ENCODE measurements at places on chromosomes 7 and 10.

DNA sequence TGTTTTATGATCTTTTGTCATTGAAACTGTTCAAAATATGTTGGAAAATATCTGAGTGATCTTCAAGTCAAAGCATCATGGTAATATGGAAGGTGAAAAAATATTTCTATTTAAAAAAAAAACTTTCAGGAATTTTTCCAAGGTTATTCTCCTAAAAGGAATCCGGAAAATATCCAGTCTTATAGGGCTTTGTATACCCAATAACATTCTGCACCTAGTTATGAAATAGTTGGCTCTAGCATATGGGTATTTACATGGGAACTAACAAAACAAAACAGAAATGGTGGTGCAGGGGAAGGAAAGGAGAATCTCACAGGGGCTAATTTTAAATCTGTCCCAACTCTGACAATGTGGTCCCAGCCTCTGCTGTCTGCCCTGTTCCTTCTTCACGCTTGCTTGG is 167.1 kb upstream of the RHEB start:
- no peak for DNase-seq

GRCh38 chr7:73433924-73434700 is 534 bp downstream of the FZD9 start:
- no peak for DNase-seq

DNA sequence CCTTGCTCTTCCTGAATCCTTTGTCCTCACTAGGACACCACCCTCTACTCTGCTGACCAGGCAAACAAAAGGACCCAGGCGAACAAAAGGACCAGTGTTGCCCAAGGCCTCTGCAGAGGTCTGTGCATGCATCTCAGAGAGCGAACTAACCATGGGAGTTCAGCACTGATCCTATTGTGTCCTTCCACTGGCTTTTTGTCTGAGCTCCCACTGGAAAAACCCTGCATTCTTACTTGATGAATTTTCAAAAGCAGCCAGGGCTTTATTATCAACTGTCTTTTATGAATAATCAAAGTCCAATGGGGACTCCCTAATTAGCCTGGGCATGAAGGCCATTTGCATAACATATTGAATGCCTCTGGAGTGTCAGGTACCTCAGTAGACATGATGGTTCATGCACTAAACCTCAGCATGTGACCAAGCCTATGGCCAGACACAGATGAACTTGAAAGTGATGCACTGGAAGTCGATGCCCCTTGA is 140.6 kb downstream of the KCNMA1 start:
- no peak for DNase-seq

- no peak for DNase-seq
These were observed 2.7 kb downstream of the BAG3 start for GRCh38 chr10:119653916-119654315.

DNA sequence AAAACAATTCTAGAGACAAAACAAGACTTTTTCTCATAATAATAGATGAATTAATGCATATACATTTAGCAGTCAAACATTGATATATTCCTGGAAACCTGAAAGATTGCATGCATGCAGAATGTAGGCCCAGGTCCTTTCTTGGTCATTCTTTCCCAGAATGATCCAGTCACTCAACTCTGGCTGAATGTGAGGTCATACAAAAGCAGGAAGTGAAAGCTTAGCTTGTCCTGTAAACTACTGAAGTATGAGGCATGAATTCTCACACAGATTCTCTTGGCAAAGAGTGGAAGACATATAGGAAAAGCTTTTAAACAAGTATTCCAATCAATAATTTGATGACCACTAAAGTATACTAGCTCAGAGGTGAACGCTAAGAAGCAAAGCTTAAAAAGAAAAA is 253.9 kb downstream of the PPP1R3A start:
- DNase-seq, result no peak

GRCh38 chr10:133555521-133555920 is 9.9 kb downstream of the SYCE1 start:
- no peak for DNase-seq

DNA sequence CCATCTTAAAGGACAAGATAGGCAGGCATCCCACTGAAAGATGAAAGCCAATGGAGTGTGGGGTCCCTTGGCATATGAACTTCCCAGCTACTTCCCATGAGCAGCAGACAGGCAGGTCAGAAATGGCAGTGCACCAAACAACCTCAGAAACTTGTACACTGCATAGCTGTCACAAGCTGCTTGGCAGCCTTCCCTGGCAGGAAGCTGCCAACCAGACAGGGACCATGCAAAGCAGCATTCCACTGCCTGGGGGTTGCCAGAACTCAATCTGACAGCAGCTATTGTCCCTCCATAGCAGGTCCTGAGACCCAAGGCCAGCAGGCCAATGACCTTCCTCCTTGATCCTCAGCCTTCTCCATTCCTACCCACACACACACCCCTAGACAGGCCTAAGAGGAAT is 139.5 kb downstream of the PLCE1 start:
- DNase-seq, result no peak

GRCh38 chr10:78716043-78716660 is 352.6 kb upstream of the ZMIZ1 start:
- DNase-seq, result no peak

GRCh38 chr10:124630551-124630950 is 113.6 kb downstream of the FAM53B start:
- no peak for DNase-seq

GRCh38 chr10:78435484-78436221 is 402.0 kb downstream of the RPS24 start:
- no peak for DNase-seq

- no peak for DNase-seq
These were observed 501.7 kb downstream of the PARD3 start for GRCh38 chr10:34313353-34313752.

GRCh38 chr10:29189256-29189655 is 99.6 kb upstream of the LYZL1 start:
- no peak for DNase-seq

- no peak for DNase-seq
These were observed 9.7 kb upstream of the ANK3 start for GRCh38 chr10:60399328-60399727.

- no peak for DNase-seq
These were observed 426.0 kb downstream of the RPS24 start for GRCh38 chr10:78459639-78460037.

GRCh38 chr7:98236355-98237185 is 15.5 kb downstream of the TECPR1 start:
- no peak for DNase-seq

DNA sequence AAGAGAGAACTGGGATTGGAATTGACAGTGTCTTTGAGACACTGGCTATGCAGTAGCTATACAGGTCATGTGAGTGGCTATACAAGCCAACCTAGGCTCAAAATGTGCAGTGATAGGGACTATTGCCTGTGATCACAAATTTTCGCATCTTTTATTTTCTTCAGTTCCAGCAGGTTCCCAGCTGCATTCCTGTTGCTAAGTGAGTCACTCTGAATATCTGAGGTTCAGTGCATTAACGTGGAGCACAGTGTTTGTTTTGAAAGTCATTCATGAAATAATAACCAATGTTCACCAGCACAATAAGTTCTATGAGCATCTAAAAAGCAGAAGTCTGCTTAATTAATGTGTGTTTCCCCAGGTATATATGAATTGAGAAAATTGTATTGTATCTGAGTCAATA is 1236.0 kb upstream of the CELF2 start:
- no peak for DNase-seq

GRCh38 chr7:1616741-1617140 is 46.9 kb upstream of the PSMG3 start:
- DNase-seq, result no peak

GRCh38 chr7:147096629-147097028 is 980.0 kb downstream of the CNTNAP2 start:
- no peak for DNase-seq

- no peak for DNase-seq
These were observed 22.0 kb upstream of the CUX1 start for GRCh38 chr7:101795461-101795860.
